ENCODE measurements at places on chromosomes 13 and 19.

DNA sequence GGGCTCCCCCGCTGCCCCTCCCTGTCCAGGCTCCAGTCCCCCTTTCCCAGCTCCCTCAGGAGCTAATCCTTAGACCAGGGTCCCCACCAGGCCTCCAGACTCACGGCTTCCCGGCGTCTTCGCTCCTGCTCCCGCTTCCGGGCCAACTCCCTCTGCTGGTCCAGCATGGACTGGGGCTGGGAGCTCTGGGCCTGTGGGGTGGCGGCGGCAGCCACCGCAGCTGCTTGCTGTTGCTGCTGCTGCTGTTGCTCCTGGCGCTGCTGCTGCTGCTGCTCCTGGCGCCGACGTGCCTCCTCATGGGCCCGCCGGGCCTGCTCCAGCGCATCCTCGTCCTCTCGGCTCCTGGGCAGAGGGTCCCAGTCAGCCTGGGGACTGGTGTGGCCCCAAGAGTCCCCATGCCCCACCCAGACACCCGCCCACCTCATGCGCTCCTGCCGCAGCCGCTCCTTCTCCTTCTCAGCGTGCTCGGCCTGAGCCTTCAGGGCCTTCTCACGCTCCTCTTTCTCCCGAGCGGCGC, 6.4 kb upstream of the EPHX3 start:
- DNase-seq, result no peak

DNA sequence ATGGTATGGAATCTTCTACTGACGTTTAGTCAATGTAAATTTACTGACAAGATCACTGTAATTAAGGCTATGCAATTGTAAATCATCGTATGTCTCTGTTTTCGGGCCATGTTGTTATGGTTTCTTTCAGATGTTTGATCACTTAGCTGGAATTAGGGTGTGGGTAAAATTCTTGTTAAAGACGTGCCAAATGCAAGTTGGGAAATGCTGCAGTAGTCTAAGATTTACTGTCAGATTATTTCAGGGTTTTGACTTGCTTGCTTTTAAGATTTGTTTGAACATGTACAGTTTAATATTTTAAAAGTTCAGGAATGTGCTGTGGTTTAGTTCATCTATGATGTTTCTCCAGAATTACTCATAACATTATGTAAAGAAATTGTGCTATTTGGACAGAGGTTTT, 10.8 kb downstream of the NDFIP2 start:
- DNase-seq, result peak; percentile 59

DNA sequence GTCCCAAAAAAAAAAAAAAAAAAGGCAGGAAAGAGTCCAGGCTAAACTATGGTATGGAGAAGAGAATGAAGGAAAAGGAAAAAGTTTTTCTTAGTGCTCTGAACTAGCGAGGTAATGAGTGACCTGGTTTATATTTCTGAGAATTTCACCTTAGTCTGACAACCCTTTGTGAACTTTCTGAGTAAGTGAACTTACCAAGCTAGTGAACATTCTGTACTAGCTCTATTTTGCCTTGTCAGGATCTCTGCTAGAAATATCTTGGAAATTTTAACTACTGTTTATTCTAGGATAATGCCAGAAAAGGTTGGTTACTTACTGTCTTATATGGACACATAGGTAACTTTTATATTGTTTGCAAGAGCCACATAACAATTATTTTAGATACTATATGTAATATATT, 4.4 kb downstream of the TRIM13 start:
- DNase-seq, result no peak

DNA sequence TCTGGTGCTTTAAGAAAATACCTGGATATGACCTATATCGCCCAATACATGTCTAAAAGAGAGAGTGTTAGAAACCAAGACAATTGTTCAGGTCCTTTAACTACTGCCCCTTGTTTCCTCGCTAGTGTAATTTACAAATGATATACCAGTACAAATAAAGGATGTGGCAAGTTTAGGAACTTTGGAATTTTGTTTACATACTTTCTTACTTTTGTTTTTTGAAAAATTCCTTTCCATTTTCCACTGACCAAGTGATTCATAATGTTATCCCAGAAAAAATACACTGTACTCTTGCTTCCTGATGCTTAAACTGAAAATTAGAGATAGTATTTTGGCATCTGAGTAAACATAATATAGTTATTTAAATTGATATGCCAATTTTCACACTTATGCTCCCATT, 96.8 kb upstream of the CSNK1A1L start:
- no peak for DNase-seq

DNA sequence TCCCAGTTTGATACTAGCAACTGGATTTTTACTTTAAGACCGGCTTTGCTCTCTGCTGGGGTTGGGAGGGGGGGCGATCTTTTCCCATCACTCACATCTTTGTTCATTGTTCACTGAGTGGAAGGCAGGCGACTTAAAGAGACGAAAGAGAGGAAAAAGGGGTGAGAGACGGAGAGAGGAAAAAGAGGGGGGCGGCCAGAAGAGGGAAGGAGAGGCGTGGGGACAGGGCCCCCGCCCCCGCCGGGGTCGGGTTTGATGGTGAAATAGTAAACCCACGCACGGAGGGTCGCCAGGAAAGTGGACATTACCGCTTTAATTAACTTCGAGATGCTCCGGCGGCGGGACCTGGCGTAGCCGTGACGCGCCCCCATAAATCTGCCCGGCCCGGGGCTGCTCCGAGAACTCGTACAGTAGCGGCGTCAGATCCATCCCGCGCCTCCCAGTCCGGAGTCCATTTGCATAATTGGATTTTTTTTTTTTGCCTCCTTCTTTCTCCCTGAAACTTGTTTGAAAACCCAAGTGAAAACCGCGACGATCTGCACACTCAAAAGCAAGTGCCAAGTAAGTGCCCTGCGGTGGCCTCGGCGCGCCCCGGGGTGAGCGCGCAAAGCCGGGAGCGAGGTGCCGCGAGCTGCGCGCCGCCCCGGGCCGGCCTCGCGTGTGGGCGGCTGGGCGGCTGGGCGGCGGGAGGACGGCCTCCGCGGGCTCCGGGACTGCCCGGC, 143.9 kb upstream of the ZNF536 start:
- DNase-seq, result no peak

GRCh38 chr19:1811472-1811894, 593 bp downstream of the ATP8B3 start:
- peak; percentile 50 for DNase-seq

- DNase-seq, result no peak
Observed at GRCh38 chr13:41702540-41702939, 245.2 kb downstream of the RGCC start.

- DNase-seq, result no peak
Observed at GRCh38 chr13:66745307-66745706, 484.8 kb downstream of the PCDH9 start.

GRCh38 chr13:51152701-51153100, 41.6 kb upstream of the C13orf42 start:
- DNase-seq, result no peak

DNA sequence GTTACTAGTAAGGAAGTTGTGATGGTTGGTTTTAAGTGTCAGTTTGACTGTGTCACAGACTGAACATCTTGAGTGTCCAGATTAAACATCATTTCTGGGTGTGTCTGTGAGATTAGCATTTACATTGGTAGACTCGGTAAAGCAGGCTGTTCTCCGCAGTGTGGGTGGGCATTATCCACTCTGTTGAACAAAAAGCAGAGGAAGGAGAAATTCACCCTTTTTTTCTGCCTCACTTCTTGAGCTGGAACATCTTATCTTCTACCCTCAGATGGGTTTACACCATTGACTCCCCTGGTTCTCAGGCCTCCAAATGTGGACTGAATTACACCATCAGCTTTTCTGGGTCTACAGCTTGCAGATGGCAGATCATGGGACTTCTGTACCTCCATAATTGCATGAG, 63.7 kb upstream of the ZDHHC20 start:
- no peak for DNase-seq

DNA sequence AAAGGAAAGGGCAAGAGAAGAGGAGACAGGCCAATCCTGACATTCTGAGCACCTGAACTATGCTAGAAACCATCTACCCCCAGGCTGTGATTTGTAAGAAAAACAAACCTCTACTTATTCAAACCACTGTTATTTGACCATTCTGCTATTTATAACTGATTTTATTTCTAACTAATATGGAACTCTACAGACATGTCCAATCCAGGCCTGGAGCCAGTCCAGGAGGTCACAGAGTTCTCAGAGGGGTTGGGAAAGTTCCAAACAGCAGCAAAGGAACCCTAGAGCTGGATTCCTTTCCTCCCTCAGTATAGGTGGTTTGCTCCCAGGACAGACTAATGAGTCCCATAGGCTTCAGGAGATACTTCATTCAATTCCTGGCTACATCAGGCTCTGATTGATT, 24.2 kb downstream of the SIAH3 start:
- DNase-seq, result no peak

DNA sequence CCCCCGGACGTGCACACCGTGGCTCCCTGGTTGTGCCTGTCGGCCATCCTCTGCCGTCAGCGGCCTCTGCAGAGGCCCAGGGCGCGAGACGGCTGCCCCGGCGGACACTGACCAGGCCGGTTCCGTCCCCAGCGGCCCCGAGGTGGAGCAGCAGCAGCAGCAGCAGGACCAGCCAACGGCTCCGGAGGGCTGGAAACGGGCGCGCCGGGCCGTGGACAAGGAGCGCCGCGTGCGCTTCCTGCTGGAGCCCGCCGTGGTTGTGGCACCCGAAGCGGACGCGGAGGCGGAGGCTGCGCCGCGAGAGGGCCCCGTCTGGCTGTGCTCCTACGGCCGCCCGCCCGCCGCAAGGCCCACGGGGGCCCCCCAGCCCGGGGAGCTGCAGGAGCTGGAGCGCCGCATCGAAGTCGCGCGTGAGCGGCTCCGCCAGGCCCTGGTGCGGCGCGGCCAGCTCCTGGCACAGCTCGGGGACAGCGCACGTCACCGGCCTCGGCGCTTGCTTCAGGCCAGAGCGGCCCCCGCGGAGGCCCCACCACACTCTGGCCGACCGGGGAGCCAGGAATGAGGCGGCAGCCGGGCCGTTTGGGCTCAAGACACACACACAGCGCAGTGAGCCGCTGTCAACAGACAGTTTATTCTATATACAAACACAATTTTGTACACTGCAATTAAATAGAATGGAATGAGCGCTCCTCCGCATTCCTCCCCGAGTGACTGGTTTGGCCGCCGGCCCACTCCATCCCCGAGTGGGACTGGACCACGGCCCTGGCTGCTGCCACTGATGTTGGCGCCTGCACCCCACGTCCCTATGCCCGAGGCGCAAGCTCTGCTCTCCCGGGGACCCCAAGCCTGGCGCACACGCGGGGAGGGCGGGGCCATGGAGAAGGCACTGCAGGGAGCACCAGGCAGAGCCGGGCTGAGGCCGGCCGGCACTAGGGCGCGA, 9.1 kb downstream of the GRIN3B start:
- DNase-seq, result no peak

- peak; percentile 21 for DNase-seq
Observed at GRCh38 chr13:110023729-110024644, 237.6 kb upstream of the IRS2 start.

GRCh38 chr19:1746401-1747284, 6.7 kb upstream of the ONECUT3 start:
- DNase-seq, result peak; percentile 37

DNA sequence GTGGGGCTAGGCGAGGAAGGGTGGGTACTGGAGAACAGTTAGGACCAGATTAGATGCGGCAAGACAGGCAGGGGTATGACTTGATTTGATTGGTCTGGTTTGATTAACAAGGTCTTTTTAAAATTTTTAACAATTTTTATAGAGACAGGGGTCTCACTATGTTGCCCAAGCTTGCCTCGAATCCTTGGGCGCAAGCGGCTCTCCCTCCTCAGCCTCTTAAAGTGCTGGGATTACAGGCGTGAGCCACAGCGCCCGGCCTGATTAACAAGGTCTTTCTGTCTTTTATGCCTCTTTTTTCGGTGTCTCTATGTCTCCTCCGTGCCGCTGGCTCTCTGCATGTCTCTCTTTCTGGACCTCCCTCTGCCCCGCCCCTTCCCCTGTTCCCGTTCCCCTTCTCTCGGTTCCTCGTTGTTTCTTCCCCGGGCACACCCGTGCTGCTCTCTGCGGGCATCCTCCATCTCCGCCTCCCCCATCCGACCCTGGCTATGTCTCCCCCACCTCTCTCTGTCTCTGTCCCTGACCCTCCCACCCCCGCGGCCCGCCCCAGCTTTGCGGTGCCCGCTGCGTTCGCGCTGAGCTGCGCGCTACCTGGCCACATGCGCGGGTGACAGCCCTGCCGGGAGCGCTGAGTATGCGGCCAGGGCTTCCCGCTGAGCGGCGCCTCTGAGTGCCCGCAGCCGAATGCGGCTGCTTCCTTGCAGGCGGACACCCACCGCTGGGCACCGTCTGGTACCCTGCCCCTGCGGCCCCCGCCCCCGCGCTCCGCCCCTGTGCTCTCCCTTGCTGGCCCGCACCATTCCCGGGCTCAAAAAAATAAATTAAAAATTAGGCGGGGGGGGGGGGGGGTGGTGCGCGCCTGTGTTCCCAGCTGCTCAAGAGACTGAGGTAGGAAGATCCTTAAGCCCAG, 8.1 kb upstream of the SDHAF1 start:
- DNase-seq, result no peak

GRCh38 chr13:40399756-40400155, 266.7 kb downstream of the FOXO1 start:
- DNase-seq, result no peak

DNA sequence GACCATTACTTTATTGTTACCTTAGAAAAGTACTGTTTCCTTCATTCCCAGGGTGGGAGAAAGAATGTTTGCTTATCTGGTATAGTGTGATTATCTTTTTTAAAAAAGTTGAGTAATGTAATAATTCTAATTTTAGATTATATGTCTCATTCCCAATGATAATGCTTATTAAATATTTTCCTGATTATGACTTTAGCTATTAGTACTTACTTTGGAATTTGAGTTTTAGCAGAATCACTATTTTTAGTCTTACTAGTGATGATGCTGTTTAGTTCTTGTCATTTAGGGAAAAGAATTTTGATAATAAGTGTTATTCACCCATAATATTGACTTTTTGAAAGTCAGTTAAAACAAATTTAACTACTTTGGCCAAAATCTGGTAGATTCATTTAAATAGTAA, 95.2 kb downstream of the FRY start:
- no peak for DNase-seq

GRCh38 chr19:13978351-13979243, 26.3 kb downstream of the DCAF15 start:
- peak; percentile 26 for DNase-seq

GRCh38 chr13:114109641-114110041, 22.8 kb downstream of the RASA3 start:
- DNase-seq, result no peak

GRCh38 chr19:8631425-8631819, 989 bp downstream of the NFILZ start:
- peak; percentile 94 for DNase-seq
